Activated T-cell treated with anti-CD3 and anti-CD28 coated beads, Interleukin-2, amount 50 U/mL, for 4 hours (primary cell): ENCODE measurements at places on chromosomes 4 and X.

DNA sequence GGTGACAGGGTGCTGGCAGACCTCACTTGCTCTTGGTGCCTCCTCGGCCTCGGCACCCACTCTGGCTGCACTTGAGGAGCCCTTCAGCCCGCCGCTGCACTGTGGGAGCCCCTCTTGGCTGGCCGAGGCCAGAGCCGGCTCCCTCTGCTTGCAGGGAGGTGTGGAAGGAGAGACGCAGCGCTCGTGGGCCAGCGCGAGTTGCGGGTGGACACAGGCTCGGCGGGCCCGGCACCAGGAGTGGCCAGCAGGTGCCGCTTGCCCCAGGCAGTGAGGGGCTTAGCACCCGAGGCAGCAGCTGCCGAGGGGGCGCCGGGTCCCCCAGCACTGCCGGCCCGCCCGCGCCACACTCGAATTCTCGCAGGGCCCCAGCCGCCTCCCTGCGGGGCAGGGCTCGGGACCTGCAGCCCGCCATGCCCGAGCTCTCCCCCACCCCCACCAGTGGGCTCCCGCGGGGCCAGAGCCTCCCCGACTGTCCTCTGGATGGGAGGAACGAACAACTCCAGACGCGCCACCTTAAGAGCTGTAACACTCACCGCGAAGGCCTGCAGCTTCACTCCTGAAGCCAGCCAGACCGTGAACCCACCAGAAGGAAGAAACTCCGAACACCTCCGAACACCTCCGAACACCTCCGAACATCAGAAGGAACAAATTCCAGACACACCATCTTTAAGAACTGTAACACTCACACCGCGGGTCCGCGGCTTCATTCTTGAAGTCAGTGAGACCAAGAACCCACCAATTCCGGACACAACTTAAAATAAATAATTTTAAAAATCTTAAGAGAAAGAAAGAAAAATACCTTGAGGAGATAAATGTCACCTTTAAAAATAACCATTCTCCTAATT is 311.1 kb upstream of the SLC7A11 start:
- DNase-seq, result no peak

- DNase-seq, result no peak
These were observed 181.7 kb upstream of the DDX53 start for GRCh38 chrX:22818061-22818460.

GRCh38 chr4:4593596-4594284 is 51.9 kb upstream of the STX18 start:
- no peak for DNase-seq

GRCh38 chr4:169723207-169723965 is 34.4 kb downstream of the HPF1 start:
- DNase-seq, result peak; percentile 9

DNA sequence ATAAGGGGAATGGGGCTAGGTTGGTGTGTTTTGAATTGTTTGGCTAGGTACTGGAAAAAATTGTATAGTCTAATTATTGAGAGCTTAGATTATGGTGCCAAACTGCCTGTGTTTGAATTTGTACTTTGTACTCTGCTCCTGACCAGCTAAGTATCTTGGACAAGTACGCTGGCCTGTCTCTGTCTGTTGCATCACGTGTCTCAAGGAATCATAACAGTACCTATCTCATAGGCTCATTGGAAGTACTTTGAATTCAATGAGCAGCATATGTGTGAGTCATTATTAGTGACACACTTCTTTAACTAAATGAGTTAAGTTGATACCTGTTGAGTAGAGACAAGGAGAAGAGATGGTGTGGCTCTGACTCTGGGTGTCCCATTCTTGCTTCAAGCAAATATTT is 69.5 kb upstream of the MND1 start:
- DNase-seq, result no peak

DNA sequence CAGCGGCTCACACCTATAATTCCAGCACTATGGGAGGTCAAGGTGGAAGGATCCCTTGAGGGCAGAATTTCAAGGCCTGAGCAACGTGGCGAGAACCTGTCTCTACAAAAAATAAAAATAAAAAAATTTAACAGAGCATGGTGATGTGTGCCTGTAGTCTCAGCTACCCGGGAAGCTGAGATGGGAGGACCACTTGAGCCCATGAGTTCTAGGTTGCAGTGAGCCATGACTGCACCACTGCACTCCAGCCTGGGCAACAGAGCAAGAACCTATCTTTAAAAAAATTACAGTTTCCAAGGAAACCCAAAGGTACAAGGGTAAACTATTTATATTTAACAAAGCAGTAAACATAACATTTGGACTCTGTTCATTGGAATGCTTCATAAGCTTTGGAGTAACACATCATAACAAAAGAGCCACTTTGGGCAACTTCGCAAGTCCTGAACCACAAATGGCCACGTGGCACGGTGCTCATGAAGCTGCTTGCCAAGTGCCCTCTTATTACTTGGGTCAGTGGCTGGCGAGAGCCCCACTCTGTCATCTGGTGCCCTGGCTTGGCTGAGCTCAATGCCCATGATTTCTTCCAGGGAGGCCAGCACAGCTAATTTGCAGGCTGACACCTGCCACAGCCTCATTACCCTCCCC is 165.6 kb downstream of the SH3KBP1 start:
- no peak for DNase-seq

DNA sequence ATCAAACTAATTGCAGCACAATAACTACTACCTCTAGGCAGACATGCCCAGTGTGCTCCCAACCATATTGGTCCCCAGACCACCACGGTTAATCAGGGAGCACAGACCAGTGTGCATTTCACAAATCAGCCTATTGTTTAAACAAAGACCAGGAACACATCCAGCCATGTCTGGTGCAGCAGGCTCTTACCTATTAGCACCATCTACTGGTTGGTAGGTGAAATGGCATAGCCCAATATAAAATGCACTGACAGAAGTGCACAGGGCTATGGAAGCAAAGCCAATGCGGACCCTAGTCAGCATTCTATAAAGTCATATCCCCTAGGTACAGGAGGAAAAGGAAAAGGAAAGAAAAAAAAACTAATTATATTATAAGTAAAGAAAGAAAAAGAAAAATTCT is 15.5 kb upstream of the CYLC1 start:
- no peak for DNase-seq
